Inflammatory macrophage (primary cell): ENCODE measurements at places on chromosomes 16 and 17.
A peak's percentile ranks its signal among the peaks of the same experiment; 100 is the strongest.

GRCh38 chr17:51159604-51160003, 6.2 kb downstream of the NME1 start:
- no peak for DNase-seq

GRCh38 chr16:30605158-30605557, 5.0 kb downstream of the ZNF689 start:
- peak; percentile 69 for DNase-seq

DNA sequence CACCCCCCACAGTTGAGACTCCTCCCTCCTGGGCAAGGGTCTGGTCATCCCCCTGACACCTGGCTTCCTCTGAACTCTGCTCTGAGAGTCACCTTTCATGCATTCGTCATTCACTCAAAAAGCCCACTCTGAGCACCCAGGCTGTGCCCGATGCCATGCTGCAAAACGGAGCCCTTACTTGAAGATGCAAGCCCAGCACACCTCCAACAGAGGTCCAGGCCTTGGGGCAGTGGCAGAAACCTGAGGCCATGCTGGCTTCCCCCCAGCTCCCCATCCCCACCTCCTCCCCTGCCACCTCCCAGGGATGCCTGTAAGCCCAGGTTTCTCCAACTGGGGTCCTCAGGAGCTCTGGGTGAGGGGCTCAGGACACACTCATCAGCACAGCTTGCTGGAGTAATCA, 67.7 kb upstream of the TNRC6C start:
- no peak for DNase-seq

GRCh38 chr16:22710326-22710725, 103.6 kb upstream of the HS3ST2 start:
- no peak for DNase-seq

GRCh38 chr17:1683459-1683858, 1.2 kb downstream of the PRPF8 start:
- DNase-seq: peak; percentile 55

DNA sequence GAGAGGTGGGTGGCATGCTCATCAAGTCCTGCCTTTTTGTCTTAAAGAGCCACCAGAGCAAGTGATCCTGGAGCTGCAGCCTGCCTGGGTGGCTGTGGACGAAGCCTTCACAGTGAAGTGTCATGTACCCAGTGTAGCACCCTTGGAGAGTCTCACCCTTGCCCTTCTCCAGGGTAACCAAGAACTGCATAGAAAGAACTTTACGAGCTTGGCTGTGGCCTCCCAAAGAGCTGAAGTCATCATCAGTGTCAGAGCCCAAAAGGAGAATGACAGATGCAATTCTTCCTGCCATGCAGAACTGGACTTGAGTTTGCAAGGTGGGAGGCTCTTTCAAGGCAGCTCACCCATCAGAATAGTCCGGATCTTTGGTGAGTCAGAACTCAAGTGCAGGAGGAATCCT, 14.2 kb downstream of the CSH2 start:
- no peak for DNase-seq

DNA sequence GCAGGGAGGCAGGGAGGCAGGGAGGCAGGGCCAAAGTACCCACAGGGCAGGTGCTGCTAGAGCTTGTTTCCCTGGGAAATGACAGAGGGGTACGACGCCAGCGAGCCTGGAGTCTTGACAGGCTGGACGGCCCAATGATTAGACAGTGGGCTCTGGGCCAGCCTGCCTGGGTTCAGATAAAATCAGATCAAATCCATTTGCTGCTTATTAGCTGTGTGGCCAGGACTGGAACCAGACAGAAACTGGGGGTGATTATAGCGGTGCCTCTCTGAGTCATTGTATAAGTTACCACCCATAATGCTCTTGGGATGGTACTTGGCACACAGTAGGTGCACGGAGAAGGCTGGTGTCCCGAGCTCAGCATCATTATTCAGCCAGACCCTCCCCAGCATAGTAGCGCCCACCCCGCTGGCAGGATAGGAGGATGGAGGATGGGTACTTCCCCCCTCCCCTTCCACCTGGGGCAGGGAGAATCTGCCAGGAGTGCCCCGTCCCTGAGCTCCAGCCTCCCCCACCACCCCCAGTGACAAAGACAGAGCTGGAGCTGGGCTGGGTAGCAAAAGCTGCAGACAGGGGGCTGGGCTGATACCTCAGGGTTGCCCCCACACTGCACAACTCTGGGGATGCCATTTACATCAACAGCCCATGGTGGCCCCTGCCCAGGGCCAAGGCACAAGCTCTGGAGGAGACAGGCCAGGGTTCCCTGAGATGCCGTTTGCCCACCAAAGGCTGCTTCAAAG, 77.6 kb upstream of the TNRC6C start:
- no peak for DNase-seq

DNA sequence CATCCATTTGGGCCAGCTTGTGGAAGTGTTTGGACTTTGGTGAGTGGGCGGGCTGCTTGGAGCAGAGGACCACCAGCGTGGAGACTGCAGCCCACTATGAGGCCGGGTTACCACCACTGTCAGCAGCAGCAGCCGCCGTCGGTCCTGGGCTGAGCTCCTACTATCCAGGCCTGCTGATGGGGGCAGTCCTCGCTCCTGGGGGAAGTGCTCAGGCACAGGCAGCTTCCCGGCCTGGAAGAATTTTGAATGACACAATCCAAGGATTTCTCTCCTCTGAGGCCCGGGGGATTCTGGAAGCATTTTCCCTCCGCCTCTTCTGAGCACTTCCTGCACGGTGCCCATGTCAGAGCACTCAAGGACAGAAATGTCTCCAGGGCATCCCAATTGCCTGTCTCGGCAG, 5.3 kb upstream of the NOD2 start:
- DNase-seq: no peak

DNA sequence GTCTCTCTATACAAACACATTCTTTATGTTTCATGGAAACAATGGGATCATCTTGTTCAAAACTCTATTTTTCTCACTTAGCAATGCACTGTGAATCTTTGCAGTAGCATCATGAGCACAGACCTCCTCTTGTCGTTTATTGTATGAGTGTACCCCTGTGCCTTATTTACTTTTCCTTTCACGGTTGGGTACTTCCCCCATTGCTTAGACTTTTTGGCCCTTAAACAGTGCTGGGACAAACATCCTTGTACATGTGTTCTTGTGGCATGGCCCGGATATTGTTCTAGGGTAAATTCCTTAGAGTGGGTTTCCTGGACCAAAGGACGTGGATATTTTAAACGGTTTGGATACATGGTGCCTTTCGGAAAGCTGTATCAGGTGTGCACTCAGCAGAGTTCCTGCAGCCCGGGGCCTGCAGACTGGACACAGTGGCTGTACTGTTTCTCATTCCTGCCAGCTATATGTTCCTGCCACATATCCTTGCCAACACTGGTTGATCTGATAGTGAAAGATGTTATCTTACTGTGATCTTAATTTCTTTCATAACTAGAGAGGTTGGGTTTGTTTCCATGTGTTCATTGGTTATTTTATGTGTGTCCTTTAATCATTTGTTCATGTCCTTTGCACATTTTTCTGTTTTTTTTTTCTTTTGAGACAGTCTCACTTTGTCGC, 111.1 kb downstream of the OR1D5 start:
- no peak for DNase-seq

- no peak for DNase-seq
These were observed 6.1 kb downstream of the DBNDD1 start for GRCh38 chr16:90012991-90013745.

DNA sequence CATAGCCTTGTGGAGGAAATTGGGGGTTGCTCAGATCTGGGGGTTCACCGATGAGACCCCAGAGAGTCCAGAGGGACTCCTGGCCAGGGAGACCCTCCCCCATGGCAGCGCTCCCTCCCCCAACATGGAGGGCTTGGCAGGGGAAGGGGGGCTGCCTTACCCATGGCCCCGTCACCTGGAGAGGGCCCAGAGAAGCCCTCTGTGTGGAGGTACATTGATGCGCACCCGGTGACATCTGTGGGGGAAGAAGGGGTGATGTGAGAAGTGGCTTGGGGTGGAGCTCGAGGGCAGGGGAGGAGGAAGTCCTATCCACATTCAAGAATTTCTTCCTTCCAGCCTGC, 16.2 kb downstream of the ETV4 start:
- DNase-seq: no peak

- DNase-seq: no peak
These were observed 81.1 kb downstream of the ADAMTS18 start for GRCh38 chr16:77353587-77354263.

- no peak for DNase-seq
These were observed 814 bp upstream of the CDH3 start for GRCh38 chr16:68644296-68644695.

GRCh38 chr17:40461732-40462342, 18.6 kb downstream of the IGFBP4 start:
- DNase-seq: no peak

GRCh38 chr16:90032674-90033331, 13.5 kb upstream of the DBNDD1 start:
- DNase-seq: no peak

GRCh38 chr17:35612924-35613521, 25.9 kb downstream of the AP2B1 start:
- peak; percentile 48 for DNase-seq

DNA sequence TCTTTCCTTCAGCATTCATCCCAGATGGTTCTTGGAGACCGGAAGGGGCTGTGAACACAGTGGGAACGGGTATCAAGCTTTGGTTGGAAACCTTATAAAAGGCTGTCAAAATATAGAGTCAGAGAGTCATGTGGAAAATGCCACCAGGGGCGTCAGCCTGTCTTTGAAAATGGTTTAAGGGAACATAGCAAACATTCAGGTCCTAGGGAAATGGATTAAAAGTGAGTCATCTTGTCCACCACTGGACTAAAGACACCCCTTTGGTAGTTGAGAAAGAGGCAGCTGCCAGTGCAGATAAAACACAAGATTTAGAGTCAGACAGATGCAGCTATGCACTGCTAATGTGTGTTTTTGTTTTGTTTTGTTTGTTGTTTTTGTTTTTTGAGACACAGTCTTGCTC, 47.8 kb upstream of the BCO1 start:
- no peak for DNase-seq

GRCh38 chr17:64689106-64689505, 27.0 kb upstream of the SMURF2 start:
- no peak for DNase-seq

DNA sequence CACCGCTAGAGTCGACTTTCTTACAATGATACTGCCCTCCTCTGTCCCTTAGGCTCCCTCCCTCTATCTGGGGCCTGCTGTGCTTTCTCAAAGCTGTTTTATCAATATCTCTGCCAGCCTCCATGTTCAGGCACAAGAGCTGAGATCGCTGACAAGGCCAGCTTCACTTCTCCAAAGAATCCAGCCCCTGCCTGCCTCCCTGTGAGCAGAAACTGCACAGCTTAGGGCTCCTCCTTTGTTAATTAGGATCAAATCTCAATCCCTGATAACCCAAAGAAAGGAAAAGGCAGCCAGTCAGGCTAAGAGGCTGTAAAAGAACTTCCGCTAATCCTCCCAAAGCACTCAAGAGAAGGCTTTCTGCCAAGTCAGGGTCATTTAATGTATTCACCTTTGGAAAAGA, 616.0 kb upstream of the CDH11 start:
- no peak for DNase-seq

- DNase-seq: no peak
These were observed 44.0 kb downstream of the ZNF276 start for GRCh38 chr16:89765292-89765830.
